ENCODE measurements at places on chromosomes 1 and 21. TPM values are rescaled to one million over a fixed set of nuclear protein-coding genes. Genes with fewer than 3 reads are reported as not detected.

DNA sequence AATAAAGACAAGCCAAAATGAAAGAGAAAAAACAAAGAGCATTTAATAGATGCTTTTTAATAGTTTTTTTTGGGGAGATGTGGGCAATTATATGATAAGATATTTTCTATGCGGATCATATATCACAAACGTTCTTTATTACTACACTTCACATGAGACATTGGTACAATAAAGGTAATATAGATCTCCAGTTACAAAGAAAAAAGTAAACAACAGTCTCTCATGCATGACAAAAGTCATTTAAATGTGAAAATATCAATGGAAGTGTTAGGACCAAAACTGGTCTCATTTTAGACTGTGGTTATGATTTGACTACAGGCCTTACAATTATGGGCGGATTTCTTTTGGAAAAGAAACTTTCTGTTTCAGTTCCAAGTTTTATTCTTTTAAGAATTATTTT, 687.0 kb downstream of the ADGRL2 start:
- DNase-seq = no peak

GRCh38 chr1:8789314-8790214, 27.9 kb downstream of the RERE start:
- DNase-seq = no peak

Gene HNRNPCL4
- total RNA-seq = not detected

Gene RIMS3
- 6.4 TPM for total RNA-seq

Measured in left colon (tissue), 2 donors.